M059J (cell line): ENCODE measurements at places on chromosomes 6 and 20. TPM values are rescaled to one million over a fixed set of nuclear protein-coding genes. Genes with fewer than 3 reads are reported as not detected.

The PROKR2 gene
- total RNA-seq: not detected in 2 replicates

DNA sequence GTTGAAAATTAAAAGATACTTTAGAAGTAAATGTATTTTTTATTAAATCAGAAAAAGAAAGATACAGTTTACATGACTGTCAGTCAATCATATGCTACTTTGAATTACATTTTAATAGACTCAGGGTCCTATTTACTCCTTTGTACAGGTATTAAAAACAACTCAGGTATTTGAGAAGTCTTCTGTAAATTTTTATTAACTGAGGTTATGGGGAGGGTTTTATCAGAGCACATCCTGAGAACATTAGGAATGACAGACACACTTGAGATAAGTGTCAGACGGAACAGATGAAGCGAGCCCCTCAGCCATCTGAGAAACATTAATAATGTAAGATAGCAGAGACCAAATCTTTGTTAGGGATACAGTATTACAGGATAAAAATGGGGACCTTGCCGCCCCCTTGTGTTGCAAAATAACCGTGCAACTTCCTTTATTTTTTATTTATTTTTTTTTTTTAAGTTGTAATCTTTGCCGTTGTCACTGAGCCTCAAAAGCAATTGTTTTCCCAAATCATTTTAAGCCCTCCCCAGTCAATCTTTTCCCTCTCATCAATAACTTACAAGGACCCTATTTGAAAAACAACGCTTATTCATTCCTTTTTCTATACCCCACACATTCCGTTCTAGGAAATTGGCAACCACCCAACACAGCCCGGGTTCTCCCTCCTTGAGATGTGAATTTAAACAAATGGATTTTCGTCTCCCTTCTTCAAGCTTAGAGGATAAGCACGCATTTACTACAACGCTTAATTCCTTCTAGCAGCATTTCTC lies 126.7 kb downstream of the BCAS1 start:
- DNase-seq: peak; percentile 50

GRCh38 chr6:18179770-18180356 lies 24.6 kb downstream of the KDM1B start:
- no peak for DNase-seq

- no peak for DNase-seq
These were observed 26.5 kb downstream of the PMEPA1 start for GRCh38 chr20:57683287-57683686.

- no peak for DNase-seq
These were observed 166.5 kb downstream of the PLCB1 start for GRCh38 chr20:8298426-8299043.

DNA sequence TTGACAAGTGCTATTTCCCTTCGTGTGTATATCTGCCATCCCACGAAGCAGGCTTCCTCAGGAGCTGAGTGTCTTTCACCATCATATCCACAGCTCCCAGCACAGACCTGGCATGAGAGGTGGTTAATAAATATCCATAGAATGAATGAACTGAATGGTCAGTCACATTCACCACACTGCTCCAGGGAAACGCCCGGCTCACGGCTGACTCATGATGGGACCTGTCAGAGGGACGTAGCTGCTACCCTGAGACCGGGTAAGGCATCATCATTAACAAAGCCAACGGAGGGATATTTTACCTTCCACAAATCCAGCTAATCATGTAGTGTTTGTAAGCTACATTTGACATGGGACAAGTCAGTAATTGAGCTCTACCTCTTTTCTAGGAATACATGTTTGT lies 12.5 kb downstream of the AGPAT4 start:
- peak; percentile 62 for DNase-seq

DNA sequence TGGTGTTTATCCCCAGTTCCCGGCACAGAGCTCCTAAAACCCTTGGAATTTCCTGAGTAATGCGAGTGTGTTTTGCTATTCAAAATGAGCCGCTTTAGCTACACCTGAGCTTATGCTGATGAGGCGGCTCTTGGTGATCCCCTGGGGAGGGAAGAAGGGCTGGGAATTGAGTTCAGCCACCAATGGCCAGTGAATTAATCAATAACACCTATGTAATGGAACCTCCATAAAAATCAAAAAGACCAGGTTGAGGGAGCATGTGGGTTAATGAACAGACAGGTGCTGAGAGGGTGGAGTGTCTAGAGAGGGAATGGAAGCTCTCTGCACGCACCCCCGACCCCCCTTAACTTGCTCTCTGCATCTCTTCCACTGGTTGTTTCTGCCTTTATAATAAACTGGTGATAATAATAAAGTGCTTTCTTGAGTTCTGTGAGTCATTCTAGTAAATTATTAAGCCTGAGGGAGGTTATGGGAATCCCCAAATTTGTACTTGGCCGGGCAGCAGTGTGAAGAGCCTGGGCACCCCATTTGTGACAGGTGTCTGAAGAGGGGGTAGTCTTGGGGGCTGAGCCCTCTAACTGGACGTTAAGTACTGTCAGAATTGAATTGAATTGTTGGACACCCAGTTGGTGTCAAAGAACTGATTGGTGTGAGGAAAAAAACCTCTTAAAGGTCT lies 24.6 kb upstream of the SERPINB1 start:
- peak; percentile 40 for DNase-seq

- no peak for DNase-seq
These were observed 267.0 kb downstream of the TAF4 start for GRCh38 chr20:61798632-61799031.
